ENCODE measurements at places on chromosomes 16 and 17. TPM values are rescaled to one million over a fixed set of nuclear protein-coding genes. Genes with fewer than 3 reads are reported as not detected.

GRCh38 chr16:73399486-73399885 is 351.6 kb upstream of the ZFHX3 start:
- H3K4me3 ChIP-seq = no peak overlapping the region
- no peaks in the 10 kb centered on the region for H3K4me1 ChIP-seq
- no peaks in the 10 kb centered on the region for H3K36me3 ChIP-seq
- no peak overlapping the region for H3K27ac ChIP-seq

DNA sequence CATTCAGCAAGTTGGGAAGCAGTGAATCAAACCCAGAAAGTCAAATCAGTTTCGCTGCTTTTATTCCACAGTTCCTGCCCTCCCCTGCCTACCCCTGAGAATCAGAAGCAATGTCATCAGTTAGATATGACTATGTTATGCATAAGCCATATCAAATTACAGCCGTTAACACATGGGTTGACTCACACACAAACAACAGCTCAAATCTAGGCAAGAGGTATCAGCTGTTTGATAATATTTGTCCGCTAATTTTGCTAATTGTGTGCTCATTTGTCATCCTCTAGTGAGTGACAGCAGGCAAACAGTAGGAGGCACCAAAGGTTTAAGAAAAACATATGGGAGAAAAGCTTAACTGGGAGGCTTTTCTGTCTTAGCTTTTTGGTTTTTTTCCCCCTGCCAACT is 327.4 kb upstream of the CCL2 start:
- no peak overlapping the region for H3K27ac ChIP-seq
- H3K27me3 ChIP-seq = peaks cover 3% of the 10 kb centered on the region
- no peak for DNase-seq
- H3K4me1 ChIP-seq = no peaks in the 10 kb centered on the region

DNA sequence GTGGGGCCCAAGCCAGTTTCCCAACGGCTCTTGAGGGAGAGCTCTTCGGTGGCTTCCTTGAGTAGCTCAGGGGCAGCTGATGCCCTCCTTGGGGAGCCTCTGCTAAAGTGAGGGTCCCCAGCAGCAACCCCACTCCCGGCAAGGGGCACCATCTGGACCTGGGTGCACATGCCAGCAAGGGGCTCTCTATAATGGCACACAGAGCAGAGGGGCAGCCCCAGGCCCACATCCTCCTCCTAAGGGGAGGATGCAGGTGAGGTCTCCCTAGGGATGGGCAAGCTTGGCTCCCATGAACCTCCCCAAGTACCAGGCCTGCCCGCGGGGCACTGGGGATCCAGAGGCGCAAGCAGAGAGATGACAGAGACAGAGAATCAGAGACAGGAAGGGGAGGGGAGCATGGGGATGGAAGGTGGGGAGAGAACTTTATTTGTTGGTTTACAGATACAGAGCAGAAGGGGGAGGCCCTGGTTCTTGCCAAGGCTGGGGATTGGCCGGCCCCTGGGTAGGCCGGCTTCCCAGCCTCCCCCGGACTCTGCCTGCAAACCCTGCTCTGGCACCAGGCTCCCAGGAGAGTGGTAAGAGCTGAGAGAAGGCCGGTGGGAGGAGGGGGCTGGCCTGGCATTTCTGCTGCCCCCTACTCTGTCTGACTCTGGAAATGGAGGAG is 61.4 kb downstream of the SRCIN1 start:
- no peaks in the 10 kb centered on the region for H3K36me3 ChIP-seq
- peak; percentile 1 for DNase-seq
- no peak overlapping the region for H3K27ac ChIP-seq
- peaks cover 4% of the 10 kb centered on the region for H3K4me1 ChIP-seq

- H3K4me1 ChIP-seq = peaks cover 25% of the 10 kb centered on the region
- H3K27ac ChIP-seq = no peak overlapping the region
- peaks cover 25% of the 10 kb centered on the region for H3K36me3 ChIP-seq
- DNase-seq = no peak
- H3K4me3 ChIP-seq = no peak overlapping the region
Measured at GRCh38 chr17:80471922-80472321, 4.5 kb downstream of the NPTX1 start.

GRCh38 chr16:20740007-20740883 is 1.4 kb downstream of the THUMPD1 start:
- peaks cover 26% of the 10 kb centered on the region for H3K4me1 ChIP-seq
- peaks cover 37% of the 10 kb centered on the region for H3K36me3 ChIP-seq
- peak overlapping the region; percentile 93 for H3K4me3 ChIP-seq
- H3K27ac ChIP-seq = peak overlapping the region; percentile 99

DNA sequence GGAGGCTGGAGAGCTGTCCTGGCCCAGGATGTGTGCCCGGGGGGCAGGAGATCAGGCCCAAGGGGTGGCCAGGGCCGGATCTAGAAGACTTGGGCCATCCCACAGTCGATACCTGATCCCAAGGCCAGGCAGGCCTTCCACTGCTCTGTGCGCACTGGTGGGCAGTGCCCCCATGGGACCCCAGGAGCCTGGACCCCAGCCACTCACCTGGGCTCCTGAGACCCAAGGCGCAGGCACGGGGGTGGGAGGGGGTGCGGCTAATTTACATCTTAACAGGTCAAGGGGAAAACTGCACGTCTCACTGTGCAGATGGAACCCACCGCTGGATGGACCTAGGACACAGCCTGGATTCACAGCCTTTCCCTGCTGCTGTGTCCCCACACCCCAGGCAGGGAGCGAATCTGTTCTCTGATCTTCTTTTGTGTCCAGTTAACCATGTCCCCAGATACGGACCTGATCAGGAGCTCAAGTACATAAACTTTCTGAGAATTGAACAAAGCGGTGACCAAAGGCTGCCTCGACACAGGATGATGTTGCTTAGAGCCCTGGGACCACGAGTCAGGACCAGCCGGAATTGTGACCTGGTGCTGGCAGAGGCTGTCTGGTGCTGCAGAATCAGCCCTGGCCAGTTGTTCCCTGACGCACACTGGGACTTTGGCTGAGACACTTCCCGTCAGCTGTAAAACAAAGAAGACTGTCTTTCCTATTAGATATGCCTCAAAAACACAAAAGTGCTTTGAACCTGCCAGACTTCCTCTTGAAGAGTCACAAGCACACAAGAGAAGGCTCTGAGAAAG is 60.6 kb downstream of the TNFRSF13B start:
- no peaks in the 10 kb centered on the region for H3K4me1 ChIP-seq
- peak; percentile 18 for DNase-seq
- no peaks in the 10 kb centered on the region for H3K36me3 ChIP-seq
- H3K27me3 ChIP-seq = no peaks in the 10 kb centered on the region
- H3K27ac ChIP-seq = no peak overlapping the region

DNA sequence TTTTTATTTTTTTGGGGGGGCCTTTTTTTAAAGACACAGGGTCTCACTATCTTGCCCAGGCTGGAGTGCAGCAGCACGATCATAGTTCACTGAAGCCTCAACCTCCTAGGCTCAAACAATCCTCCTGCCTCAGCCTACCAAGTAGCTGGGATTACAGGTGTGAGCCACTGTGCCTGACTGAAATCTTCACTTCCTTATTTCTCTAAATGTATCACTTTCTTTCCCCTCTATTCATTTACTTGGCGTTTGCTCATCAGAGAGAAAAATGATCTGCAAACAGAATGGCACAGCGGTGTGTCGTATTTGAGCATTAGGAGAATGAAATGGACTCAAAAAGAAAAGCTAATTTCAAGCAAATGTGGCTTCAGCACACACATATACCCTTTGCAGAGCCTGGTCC is 44.3 kb upstream of the CDH5 start:
- H3K4me3 ChIP-seq = no peak overlapping the region
- H3K27ac ChIP-seq = no peak overlapping the region
- H3K27me3 ChIP-seq = peaks cover 11% of the 10 kb centered on the region
- no peaks in the 10 kb centered on the region for H3K36me3 ChIP-seq
- no peak for DNase-seq

DNA sequence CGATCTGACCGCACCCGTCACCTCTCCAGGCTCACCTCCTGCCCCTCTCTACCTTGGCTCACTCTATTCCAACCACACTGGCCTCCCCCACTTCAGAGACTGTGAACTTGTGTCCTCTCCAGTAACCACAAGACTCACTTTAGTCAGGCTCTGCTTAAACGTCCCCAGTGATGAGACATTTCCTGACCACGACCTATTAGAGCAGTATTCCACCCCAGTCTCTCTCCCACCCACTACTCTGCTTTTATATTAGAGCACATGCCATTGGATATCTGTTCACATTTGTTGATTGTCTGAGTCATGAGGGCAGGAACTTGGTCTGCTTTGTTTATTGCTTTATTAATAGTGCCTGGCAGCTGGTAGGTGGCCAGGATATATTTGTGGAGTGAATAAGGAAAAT is 20.1 kb downstream of the COX11 start:
- H3K27me3 ChIP-seq = no peaks in the 10 kb centered on the region
- H3K27ac ChIP-seq = no peak overlapping the region
- no peak overlapping the region for H3K4me3 ChIP-seq
- no peak for DNase-seq
- peaks cover 49% of the 10 kb centered on the region for H3K36me3 ChIP-seq

GRCh38 chr16:87681981-87682570 is 79.8 kb downstream of the JPH3 start:
- no peak overlapping the region for H3K27ac ChIP-seq
- H3K36me3 ChIP-seq = no peaks in the 10 kb centered on the region
- H3K4me1 ChIP-seq = no peaks in the 10 kb centered on the region

The MARCHF10 gene
- not detected for polyA plus RNA-seq

The PPY gene
- not detected for polyA plus RNA-seq

Measured in stomach (tissue), 19 donors.